ENCODE measurements at places on chromosomes 2 and 18. TPM values are rescaled to one million over a fixed set of nuclear protein-coding genes. Genes with fewer than 3 reads are reported as not detected.

TCF7L1 gene
- 1.4 TPM for total RNA-seq

DNA sequence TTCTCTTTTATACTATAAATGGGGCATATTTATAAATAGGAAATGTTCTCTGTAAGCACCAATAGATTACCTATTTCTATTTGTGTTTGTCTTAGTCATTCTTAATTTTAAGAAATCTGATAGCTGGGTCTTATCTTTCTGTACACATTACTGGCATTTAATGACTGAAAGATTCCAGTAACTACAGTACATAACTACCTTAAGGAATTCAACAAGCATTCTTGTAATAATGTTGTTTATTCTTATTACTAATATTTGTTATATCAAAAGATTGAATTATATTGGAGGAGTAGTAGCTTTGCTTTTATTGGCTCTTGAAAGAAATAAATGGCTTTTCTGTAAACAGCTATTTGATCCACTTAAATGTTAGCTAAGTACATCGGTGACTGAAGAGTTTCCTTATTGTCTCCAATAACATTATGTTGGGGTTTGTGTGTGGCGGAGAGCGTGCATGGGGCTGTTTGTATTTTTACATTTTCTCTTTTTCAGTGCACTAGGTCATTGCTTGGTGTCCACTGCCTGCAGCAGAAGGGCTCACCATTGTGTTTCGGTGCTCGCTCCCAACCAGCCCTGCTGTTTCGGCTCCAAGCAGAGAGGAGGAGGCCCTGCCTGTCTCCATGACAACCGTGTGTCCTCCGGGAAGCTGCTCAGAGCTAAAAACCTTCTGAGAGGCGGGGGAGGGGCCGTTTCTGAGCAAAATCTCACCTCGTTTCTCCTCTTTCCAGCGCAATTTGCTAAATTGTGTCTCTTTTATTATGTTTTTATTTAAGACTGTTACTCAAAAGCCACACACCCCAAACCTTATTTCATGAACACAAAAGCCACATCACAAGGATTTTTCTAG, 112.5 kb upstream of the SLC38A11 start:
- DNase-seq = peak; percentile 69

DNA sequence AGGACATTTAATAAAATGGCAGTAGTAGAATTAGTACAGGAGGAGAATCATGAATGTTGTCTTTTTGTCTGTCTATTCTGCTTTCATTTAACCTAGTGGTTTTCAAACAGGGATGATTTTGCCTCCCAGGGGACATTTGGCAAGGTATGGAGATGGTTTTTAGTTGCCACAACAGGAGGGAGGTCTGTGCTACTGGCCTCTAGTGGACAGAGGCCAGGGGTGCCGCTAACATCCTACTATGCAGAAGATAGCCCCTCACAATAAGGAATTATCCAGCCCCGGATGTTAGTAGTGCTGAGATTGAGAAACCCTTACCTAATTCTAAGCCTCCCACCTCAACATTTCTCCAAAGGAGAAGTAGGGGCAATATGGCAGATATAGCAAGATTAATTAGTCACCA, 18.3 kb downstream of the FASTKD2 start:
- no peak for DNase-seq

GRCh38 chr2:191582355-191582754, 95.6 kb upstream of the NABP1 start:
- DNase-seq = peak; percentile 97

- DNase-seq = no peak
These were observed 300.4 kb downstream of the ZNF407 start for GRCh38 chr18:74897971-74898657.
